ENCODE measurements at places on chromosomes 13 and 19. TPM values are rescaled to one million over a fixed set of nuclear protein-coding genes. Genes with fewer than 3 reads are reported as not detected.

USHBP1 gene
- total RNA-seq = not detected

RASAL3 gene
- not detected for total RNA-seq

KIR2DL1 gene
- total RNA-seq = not detected

NLRP9 gene
- total RNA-seq = not detected

NLRP11 gene
- 0.34 TPM for total RNA-seq

Measured in glutamatergic neuron (in vitro differentiated cells).